ENCODE measurements at places on chromosomes 16 and 17.
A peak's percentile ranks its signal among the peaks of the same experiment; 100 is the strongest.

DNA sequence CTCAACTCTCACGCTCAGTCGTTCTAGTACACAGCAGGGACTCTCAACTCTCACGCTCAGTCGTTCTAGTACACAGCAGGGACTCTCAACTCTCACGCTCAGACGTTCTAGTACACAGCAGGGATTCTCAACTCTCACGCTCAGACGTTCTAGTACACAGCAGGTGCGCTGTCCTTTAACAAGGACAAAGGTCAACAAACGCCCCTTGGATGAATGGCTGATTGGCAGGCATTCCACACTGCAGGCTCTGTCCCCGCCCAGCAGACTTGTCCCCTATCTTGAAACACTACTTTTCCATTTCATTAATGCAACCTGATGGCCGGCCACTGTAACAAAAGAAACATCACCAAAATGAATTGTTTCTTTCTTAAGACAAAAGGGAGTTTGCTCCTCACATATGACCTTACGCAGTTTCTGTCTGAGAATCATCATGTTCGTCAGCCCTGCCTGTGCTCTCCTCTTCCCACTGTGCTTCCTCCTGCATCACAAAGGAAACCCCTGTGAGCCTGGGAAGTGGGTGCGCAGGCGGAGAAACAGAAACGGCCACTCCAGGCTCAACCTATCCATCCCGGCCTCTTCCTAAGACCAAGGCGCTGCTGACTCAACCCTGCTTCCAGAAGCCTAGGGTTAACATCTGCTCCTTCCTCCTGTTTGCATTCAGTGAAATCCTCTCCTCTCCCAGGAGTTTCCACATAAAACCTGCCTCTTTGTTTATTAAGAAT, 59.8 kb downstream of the ANKRD11 start:
- no peaks in the 10 kb centered on the region for H3K27me3 ChIP-seq
- peak overlapping the region; percentile 66 for H3K27ac ChIP-seq
- DNase-seq: no peak
- peaks cover 26% of the 10 kb centered on the region for H3K4me1 ChIP-seq

- H3K36me3 ChIP-seq: no peaks in the 10 kb centered on the region
- H3K4me3 ChIP-seq: no peak overlapping the region
- DNase-seq: no peak
- no peak overlapping the region for H3K27ac ChIP-seq
Observed at GRCh38 chr16:26729951-26730541, 336.7 kb upstream of the C16orf82 start.

GRCh38 chr16:86508028-86508946, 2.0 kb upstream of the FOXF1 start:
- H3K27me3 ChIP-seq: peaks cover 80% of the 10 kb centered on the region
- H3K36me3 ChIP-seq: no peaks in the 10 kb centered on the region
- DNase-seq: peak; percentile 68
- H3K27ac ChIP-seq: no peak overlapping the region

GRCh38 chr16:9428355-9429005, 337.0 kb downstream of the HAPSTR1 start:
- H3K27ac ChIP-seq: no peak overlapping the region
- no peak for DNase-seq
- no peak overlapping the region for H3K4me3 ChIP-seq

DNA sequence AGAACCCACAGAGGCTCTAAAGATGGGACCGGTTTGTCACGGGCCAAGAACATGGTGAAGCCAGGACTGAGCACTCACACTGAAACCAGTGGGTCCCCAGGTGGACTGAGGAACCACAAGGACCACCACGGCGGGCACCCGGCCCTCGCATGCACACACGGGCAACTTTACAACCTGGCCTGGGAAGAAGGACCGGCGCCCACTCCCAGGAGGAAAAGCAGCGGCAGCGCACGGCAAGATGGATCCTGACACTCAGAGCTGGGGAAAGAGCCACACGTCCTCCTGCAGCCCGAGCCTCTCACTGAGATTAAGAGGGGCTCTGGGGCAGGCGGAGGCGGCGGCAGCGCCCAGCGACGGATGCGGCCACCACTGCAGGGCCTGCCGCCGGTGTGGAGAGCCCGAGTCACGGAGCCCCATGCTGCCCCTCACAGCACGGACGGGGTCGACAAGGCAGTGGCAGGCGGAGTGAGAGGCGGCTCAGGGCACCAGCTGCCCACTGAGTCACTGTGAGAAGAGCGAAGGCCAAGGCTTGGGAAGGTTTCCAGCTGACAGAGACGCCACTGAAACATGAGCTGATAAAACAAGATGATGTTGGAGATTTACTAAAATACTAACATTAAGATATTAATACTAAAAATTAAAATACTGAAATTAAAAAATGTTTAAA, 118.3 kb downstream of the ANKRD11 start:
- peak; percentile 91 for DNase-seq
- no peak overlapping the region for H3K4me3 ChIP-seq
- H3K27me3 ChIP-seq: no peaks in the 10 kb centered on the region

DNA sequence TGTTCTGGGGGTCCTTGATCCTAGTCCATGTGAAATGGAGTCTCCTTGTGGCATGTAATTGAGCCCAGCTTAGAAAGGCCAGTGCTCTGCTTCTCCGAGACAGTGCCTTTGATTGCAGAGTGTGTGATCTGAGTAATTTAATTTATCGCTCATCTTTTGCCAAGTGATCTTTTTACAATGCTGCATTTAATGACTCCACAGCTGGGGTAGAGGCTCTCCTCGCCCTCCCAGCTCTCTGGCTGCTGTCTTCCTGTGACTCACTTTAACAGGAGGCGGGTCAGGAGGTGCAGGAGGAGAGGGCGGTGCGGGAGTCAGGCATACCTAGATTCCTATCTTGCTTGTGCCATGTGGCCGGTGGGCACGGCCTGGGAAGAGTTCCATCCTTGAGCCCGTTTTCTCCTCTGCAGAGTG, 113.4 kb upstream of the FOXF1 start:
- H3K27me3 ChIP-seq: peaks cover 12% of the 10 kb centered on the region
- no peak overlapping the region for H3K27ac ChIP-seq
- no peak overlapping the region for H3K4me3 ChIP-seq

- DNase-seq: peak; percentile 73
- no peak overlapping the region for H3K27ac ChIP-seq
- H3K27me3 ChIP-seq: no peaks in the 10 kb centered on the region
- peaks cover 51% of the 10 kb centered on the region for H3K36me3 ChIP-seq
- H3K4me3 ChIP-seq: no peak overlapping the region
Observed at GRCh38 chr17:1006054-1006453, 9.1 kb downstream of the TIMM22 start.

DNA sequence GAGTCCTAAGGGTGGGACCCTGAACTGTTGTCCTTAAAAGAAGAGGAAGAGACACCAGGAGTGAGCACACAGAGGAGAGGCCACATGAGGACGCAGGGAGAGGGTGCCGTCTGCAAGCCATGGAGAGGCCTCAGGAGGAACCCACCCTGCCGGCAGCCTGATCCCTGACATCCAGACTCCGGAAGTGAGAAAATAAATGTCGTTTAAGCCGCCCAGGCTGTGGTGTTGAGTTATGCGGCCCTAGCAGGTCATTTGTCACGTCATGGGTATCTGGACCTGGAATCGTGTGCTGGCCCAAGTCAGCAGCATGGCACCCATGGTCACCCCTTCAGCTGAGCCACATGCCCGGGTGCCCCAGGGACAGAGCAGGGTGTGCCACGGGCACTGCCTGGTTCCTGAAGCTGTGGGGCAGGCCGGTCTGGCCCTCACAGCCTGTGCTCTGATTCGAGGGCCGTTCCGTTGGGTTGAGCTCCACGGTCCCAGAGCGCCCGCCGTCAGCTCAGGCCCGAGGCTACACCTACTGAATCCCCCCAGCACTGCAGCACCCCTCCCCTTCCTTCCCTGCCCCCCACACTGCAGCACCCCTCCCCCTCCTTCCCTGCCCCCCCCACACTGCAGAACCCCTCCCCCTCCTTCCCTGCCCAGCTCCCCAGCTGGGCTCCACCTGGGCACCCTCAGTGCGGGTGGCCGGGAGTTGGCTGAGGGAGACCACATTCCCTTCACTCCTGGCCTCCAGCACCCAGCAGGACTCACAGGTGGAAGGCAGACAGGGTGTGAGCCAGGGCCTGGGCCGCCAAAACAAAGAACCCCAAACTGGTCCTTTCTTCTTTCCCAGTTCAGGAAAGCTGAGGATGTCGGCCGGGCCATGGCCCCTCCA, 2.7 kb upstream of the CCDC57 start:
- H3K27me3 ChIP-seq: no peaks in the 10 kb centered on the region
- no peaks in the 10 kb centered on the region for H3K36me3 ChIP-seq
- peaks cover 40% of the 10 kb centered on the region for H3K4me1 ChIP-seq
- no peak overlapping the region for H3K4me3 ChIP-seq
- DNase-seq: peak; percentile 97

DNA sequence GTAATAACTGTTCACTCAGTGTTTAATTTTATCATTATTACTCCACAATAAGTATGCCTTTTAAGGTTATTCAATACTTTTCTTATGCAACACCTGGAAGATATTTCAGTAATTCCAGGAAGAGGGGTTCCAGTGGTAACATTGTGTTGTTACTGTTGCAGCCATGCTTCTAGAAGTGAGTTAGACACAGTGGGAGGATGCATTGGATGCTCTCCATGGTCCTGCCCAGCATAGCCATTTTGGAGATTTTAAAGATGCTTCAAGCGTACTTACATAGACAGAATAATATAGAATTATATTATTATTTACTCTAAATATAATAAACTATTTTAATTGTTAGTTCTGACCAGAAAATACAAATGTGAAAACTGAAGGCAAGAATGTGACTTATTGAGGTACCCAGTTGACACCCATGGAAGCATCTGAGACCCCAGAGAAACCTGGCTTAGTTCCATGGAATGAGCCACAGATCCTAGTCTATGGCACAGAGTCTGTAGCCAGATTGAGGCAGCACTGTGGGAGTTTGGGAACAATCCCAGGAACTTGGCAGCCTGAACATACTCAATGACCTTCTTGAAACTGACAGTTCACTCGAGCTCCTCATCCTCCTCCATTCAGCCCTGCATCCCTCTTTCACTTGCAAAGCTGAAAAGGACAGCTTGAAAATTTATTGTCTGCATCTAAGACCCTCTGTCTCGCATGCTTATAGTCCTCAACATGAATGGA, 190.1 kb upstream of the HS3ST4 start:
- DNase-seq: no peak
- no peak overlapping the region for H3K4me3 ChIP-seq
- H3K27me3 ChIP-seq: no peaks in the 10 kb centered on the region
- H3K4me1 ChIP-seq: no peaks in the 10 kb centered on the region
- no peaks in the 10 kb centered on the region for H3K36me3 ChIP-seq
- H3K27ac ChIP-seq: no peak overlapping the region

- no peaks in the 10 kb centered on the region for H3K4me1 ChIP-seq
- no peak overlapping the region for H3K27ac ChIP-seq
- H3K36me3 ChIP-seq: no peaks in the 10 kb centered on the region
- no peaks in the 10 kb centered on the region for H3K27me3 ChIP-seq
Observed at GRCh38 chr16:49010396-49010795, 271.2 kb downstream of the CBLN1 start.

DNA sequence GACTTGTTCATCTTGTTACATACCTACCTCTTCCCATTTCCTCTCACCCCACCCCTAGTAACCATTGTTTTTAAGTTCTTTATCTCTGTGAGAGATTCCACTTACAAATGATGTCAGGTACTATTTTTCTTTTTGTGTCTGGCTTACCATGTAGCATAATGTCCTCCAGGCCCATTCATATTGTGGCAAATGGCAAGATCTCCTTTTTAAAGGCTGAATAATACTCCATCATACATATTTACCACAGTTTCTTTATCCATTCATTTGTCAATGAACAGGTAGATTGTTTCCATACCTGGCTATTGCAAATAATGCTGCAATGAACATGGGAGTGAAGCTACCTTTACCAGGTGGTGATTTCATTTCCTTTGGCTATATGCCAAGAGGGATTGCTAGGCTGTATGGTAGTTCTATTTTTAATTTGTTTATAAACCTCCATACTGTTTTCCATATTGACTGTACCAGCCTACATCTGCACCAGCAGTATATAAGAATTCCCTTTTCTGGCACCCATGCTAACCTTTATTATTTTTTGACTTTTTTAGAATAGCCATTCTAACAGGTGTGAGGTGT, 53.9 kb downstream of the NSRP1 start:
- no peak overlapping the region for H3K27ac ChIP-seq
- no peak overlapping the region for H3K4me3 ChIP-seq
- peaks cover 27% of the 10 kb centered on the region for H3K36me3 ChIP-seq
- DNase-seq: no peak
- no peaks in the 10 kb centered on the region for H3K27me3 ChIP-seq

DNA sequence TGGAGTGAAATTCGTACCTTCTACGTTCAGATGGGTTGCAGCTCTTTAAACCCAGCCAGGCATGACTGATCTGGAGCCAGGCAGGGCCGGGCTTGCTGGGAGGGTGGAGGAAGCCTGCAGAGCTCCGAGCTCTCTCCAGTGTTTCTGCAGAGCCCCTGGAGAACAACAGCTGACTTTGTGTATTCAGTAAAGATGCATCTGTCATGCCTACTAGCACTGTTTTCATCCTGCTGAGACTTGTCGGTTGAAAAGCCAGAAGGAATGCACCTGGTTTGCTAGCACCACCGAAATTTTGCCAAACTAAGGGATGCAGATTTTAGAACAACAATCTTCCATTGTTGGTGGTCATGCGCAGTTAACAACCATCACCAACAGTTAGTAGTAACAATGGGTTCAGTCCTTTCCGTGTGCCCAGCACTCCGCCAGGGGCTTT, 22.4 kb upstream of the SCNN1B start:
- H3K27me3 ChIP-seq: peaks cover 7% of the 10 kb centered on the region
- no peak for DNase-seq
- no peak overlapping the region for H3K27ac ChIP-seq
- no peak overlapping the region for H3K4me3 ChIP-seq
- H3K4me1 ChIP-seq: no peaks in the 10 kb centered on the region

- H3K27me3 ChIP-seq: no peaks in the 10 kb centered on the region
- no peak overlapping the region for H3K27ac ChIP-seq
- H3K4me1 ChIP-seq: no peaks in the 10 kb centered on the region
- H3K36me3 ChIP-seq: no peaks in the 10 kb centered on the region
- no peak overlapping the region for H3K4me3 ChIP-seq
Observed at GRCh38 chr16:88466175-88466862, 13.2 kb downstream of the ZFPM1 start.

- H3K27me3 ChIP-seq: no peaks in the 10 kb centered on the region
- H3K36me3 ChIP-seq: peaks cover 3% of the 10 kb centered on the region
- peak; percentile 95 for DNase-seq
- peaks cover 24% of the 10 kb centered on the region for H3K4me1 ChIP-seq
- H3K4me3 ChIP-seq: no peak overlapping the region
- H3K27ac ChIP-seq: peak overlapping the region; percentile 78
Observed at GRCh38 chr16:89495121-89495520, 4.8 kb upstream of the ANKRD11 start.

DNA sequence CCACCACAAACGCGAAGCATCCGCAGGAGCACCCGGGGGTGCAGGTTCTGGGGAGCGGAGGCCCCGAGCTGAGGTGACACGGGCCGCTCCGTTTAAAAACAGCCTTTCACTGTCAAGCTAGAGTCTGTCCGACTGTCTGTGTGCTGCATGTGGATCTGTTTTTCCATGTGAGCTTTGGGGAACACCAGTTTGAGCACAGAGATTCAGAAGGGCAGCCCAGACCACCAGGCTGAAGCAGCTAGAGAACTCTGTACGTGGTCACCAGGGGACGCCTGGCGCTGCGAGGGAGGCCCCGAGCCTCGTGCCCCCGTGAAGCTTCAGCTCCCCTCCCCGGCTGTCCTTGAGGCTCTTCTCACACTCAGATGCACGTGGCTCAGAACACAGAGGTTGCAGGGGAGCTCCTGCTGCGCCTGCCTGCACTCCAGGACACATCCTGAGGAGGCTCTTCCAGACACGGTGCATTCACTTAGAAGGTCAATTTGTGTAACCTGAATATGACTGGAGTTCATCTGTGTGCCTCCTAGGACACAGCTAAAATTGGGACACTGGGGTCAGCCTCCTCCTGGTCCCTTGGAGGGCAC, 15.7 kb upstream of the FOXK2 start:
- no peaks in the 10 kb centered on the region for H3K36me3 ChIP-seq
- H3K27me3 ChIP-seq: no peaks in the 10 kb centered on the region
- no peak overlapping the region for H3K4me3 ChIP-seq
- no peak for DNase-seq
- peaks cover 4% of the 10 kb centered on the region for H3K4me1 ChIP-seq

Measured in osteoblast (primary cell).